ENCODE measurements at places on chromosomes 5 and 9.

DNA sequence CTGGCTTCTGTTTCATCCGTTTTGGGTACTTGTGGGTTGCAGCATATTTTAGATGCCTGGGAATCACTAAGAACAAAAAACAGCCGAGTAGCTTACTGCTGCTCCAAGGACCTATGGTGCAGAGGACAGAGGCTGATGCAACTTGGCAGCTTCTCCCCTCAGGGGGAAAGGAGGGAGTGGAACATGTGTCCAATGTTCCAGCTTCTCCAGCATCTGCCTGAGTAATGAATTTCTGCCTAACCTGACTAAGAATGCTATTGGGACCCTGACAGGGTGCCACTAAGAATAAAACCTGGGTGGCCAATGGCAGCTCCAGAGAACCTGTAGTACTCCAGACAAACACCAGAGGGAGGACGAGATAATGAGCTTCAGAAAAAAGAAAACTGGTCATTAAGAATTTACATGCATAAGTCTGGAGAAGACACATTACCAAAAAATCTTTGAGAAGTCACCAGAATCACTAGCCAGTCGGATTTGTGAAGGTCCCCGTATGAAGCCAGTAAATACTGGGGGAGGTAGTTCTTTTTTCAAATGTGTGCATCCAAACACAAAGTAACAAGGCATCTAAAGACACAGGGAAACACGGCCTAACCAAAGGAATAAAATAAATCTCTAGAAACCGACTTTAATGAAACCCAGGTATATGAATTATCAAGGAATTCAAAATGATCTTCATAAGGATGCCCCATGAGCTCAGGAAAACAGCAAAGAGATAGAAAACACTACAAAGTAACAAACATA, 293.5 kb downstream of the HINT1 start:
- DNase-seq: no peak

- no peak for DNase-seq
These were observed 41.9 kb downstream of the NEK6 start for GRCh38 chr9:124299515-124300090.

- no peak for DNase-seq
These were observed 342.0 kb upstream of the GRAMD2B start for GRCh38 chr5:126081209-126081608.

DNA sequence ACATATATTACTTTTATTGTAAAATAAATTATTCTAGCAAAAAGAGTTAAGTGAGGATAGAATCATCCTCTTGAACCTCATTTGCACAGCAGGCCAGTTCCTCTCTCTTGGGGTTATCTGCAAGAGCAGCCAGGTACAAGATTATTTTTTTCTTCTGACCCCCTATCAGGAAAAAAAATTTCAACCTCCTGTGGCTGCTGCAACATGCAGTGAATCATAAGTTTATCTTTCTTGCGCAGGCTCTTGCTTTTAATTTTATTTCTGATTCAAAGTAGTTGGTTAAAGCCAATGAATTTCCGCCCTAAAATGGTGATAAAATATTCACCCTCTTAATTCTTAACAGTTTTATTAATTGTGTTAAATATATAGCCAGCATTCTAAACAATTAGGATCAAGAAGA, 69.7 kb upstream of the PPP3R2 start:
- no peak for DNase-seq

DNA sequence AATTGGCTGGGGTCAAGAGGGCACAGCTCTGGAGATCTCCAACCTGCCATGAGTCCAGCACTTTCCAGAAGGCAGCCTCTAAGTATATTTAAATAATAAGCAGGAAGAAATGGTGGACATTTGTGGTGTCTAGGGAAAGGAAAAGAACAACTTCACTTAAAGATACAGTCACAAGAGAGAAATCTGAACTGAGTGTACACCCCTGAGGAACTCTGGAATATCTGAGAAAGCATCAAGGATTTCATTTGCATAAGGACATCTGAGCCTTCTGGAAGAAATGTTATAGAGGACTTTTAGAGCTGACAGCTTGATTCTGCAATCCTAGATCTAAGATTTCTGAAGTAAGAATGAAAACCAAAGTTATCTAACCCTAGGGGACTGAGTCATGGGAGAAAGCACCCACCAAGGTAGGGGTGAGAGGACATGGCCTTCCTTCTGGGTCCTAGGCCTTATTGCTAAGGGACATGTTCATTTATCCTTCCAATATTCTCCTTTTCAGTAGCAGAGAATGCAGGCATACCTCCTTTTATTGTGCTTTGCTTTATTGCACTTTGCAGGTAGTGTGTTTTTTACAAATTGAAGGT, 253.4 kb upstream of the SLC24A2 start:
- no peak for DNase-seq

GRCh38 chr9:124440786-124441185, 9.5 kb upstream of the ADGRD2 start:
- no peak for DNase-seq

DNA sequence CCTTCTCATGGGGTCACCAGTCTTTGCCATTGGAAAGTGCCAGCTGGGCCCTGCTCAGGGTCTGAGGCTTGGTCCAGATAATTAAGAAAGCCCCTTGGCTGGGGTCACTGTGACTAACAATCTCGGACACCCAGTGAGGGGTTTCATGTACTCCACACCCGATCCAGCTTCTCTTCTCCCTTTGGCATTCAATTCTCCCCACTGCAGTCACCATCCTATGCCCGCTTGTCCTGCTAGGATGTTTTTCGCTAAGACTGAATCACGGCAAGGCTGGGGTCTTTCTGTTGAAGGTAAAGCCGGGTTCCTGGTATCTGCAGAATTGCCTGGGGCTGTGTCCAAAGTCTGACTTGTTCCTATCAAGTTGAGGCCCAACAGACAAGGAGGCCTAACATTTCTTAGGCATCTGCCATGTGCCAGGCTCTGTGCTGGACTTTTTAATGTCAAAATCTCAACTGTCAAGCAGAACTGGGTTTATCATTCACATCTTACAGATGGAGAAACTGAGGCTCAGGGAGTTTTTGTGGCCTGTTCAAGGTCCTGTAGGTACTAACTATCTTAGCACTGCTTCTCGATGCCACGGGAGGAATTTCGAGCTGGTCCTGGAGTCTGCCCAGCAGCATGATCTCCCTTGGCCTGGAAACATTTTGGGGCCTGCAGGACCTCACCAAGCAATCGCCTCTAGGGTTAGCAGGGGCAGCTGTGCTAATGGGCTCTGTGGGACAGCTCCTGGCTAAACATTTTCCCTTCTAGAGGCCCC, 142.0 kb upstream of the ALDH1B1 start:
- DNase-seq: no peak

- no peak for DNase-seq
These were observed 205.1 kb upstream of the CHD1 start for GRCh38 chr5:99133921-99134320.

GRCh38 chr9:27785714-27786100, 212.4 kb upstream of the C9orf72 start:
- DNase-seq: no peak

GRCh38 chr5:93915142-93915553, 173.7 kb upstream of the POU5F2 start:
- DNase-seq: no peak

DNA sequence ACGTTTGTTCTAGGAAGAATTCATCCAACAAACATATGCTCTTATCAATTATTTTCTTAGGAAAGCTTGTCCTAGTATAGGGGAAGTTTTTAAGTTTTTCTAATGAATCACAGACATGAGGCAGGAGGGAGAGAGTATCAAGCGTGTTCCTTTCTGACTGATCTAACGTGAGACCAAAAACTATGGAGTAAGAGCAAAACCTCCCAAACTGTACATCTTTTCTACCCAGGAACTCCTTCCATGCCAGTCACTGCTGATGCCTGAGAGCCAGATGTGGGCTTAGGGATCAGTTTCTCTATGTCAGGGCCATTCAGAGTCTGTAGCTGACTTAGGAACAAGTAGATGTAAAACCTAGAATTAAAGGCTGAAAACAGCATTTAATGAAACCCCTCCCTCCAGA, 51.7 kb upstream of the NFIB start:
- no peak for DNase-seq

GRCh38 chr5:174922955-174923354, 198.6 kb downstream of the MSX2 start:
- no peak for DNase-seq

DNA sequence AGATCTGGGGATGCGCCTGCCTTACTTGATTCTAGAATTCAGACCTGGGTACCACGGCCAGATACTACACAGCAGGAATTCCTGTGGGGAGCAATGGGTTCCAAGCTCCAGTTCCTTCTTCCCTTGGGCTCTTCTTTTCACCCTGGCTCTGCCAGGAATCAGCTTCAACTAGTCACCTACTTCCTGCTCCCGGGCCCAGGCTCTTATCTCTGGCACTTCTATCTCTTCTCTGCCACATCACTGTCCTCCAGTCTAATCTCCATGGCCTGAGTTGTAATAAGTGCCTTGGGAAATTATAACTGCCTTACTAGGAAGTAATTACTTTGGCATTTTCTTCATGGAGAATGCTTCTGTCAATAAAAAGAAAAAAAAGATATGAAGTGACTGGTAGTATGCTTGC, 26.2 kb upstream of the SERINC5 start:
- no peak for DNase-seq

- DNase-seq: no peak
These were observed 169.0 kb downstream of the TRIM32 start for GRCh38 chr9:116855881-116856662.

GRCh38 chr9:121807823-121808278, 156.4 kb downstream of the DAB2IP start:
- DNase-seq: no peak

DNA sequence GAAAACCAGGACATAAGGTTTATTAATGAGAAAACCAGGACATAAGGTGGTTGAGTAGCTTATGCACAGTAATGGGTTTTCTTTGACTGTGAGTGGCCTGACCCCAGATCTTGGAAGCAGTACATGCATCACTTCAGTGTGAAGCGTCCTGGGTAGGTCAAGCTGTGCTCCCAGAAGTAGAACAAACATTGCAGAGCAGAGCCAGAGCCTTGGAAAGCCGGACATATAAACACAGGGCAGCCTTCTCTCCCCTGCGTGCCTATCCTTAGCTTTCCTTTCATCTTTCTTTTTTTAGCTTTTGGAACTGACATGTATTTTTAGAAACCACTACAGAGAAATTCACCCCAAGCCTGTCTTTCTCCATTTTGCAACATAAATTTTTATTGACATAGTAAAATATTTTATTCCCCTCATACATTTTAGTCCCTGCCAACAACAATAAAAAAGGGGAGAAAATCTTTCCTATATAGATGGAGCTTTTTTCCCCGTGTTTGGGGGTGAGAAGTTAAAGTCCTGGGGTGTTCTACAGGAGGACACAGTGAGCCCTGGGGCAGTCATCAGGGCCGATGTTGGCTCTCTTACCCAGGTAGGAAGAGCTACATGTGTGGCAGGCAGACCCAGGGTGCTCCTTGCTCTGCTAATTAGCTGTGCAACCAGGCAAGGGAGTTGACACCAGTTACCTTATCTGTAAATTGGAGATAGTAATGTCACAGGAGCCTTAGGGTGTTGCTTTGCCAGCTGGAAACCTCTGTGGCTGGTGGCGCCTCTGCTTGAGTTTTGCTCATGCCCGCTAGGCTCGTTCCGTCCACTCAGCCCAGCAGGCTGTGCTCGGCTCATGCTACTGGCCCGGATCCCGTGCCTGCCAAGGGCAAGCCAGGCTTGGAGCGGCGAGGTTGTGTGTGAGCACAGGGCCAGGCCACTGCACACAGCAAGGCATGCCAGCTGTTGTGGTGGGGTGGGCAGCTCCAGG, 389.6 kb downstream of the KDM4C start:
- DNase-seq: no peak

DNA sequence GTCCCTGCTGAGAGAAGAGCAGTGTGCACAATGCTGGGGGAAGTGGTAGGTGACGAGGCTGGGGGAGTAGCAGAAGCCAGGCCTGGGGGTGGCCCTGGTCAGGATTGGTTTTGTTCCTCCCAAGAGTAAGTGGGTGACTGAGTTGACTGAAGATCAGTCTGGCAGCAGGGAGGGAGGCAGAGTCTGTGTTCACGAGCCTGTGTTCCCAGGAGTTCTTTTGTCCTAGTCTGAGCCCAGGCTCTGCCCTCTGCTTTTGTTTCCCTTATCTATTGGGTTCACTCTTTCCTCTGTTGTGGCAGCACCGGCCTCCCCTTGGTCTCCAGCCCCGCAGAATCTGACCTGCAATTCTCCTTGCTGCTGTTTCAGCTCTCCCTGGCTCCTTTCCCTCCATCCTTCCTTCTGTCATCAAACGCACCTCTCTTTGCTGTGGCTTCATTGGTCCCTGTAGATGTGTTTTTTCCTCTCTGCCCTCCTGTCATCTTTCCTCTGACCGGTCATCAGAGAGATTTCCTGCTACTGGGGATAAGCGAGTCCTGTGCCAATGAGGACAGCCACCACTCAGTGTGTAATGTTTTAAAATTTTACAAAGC, 607.4 kb downstream of the KIF4B start:
- DNase-seq: no peak

- no peak for DNase-seq
These were observed 44.7 kb downstream of the OR2V1 start for GRCh38 chr5:181086026-181086883.

DNA sequence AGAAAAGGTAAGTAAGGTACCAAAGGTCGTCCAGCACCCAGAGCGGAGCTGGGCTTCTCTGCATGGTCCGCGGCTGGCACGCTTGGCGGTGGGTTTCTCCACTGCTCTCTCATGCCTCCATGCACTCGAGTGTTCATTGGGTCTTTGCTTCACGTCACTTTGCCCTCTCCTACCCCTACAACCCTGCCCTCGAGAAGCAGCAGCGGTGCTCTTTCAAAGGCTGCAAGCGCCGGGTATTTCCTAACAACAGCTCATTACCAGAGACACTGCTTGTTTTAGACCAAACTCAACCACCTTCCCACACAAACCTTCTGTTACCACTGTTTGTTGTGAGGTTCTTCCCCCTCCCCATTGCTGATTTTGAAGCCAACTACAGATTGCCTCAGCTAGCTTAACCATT, 21.5 kb upstream of the ZBTB34 start:
- no peak for DNase-seq

GRCh38 chr9:3887221-3887653, 361.4 kb upstream of the RFX3 start:
- DNase-seq: no peak

DNA sequence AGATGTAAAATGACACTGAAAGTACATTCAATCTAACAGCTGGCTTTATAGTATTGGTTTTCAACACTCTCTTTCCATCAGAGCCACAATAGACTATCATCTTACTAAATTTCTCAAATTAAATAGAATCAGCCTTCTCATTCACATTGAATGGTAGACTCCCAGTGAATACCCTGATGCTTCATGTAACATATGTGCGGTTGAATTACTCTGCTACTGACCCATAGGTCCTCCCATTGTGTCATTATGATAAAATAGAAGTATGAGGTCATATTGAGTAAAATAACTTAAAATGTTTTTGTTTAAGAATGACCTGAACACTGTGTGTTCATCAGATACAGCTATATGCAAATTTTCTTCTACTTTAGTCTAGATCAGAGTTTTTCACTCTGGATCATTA, 75.9 kb upstream of the ADAMTSL1 start:
- DNase-seq: no peak

- DNase-seq: no peak
These were observed 42.6 kb upstream of the BICD2 start for GRCh38 chr9:92807031-92807756.
